ENCODE measurements at places on chromosomes 5 and 9.

- no peak for DNase-seq
These were observed 66.7 kb downstream of the C7 start for GRCh38 chr5:40976041-40976440.

DNA sequence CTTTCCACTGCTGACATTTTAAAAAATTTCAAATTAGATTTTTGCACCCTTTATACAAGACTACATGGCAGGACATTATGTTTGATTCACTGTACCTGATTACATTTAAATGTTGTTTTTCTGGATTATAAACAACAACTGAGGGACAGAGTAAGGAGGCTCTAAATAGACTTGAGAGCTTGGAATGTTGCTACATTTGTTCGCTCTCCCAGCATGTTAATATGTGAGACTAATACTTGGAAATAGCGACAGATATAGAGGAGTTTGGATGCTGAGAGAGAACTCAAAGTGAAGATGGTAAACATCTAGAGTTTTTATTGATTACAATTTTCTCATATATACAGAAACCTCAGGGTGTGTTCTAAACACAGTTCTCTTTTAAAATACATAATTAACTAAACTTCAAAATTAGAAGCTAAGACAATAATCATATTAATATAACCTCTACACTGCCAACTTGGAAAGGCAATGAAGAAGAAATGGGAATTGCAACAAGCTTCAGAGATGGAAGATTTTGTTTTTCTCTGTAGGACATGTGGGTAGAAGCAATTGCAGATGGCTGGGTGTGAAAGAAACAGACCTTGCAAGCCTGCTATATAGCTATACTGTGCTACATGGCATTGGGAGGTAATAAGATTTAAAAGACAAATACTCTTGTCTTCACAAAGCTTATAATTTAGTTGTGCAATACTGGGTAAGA lies 1.4 kb upstream of the NDFIP1 start:
- DNase-seq, result no peak

DNA sequence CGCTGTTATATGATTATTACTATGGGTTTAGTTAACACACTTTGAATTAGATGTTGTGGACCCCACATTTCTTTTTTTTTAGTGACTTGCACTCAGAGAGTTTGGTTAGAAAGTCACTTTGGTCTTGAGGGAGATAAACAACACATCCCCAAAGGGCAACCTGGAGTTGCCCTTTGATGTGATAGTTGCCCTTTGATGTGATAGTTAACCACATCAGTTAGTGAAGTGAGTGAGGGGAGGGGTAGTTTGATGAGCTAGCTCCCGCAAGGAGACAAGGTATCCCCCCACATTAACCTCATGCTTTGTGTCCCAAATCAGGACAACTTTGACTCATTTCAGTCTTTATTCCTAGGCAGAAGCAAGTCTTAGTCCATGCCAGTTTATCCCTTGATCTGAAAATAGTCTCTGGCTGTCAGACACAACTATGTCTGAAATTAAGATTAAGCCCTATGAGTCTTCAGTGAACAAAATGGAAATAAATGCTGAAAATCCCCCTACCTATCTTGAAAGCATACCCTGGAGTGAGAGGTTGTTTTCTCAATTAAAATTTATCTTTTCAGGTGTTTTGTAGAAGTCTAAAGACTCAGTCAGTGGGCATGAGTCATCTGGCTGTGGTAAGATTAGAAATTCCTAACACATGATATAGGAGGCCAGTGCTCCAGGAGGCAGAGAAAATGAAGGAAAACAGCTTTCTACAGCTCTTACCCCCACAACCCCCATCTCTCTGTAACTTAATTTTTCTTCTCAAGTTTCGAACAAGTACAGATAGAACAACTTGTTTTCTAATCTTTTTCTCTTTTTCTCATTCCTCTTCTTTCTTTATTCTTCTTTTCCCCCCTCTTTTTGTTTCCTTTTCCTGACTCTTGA lies 208.9 kb upstream of the DMRTA1 start:
- peak; percentile 40 for DNase-seq

GRCh38 chr5:102049517-102049916 lies 246.6 kb downstream of the SLCO4C1 start:
- no peak for DNase-seq

- DNase-seq, result no peak
These were observed 17.3 kb downstream of the EXOC3 start for GRCh38 chr5:460273-460625.

All from CD4-positive, alpha-beta T cell treated with Interleukin-4 for 4 hours (primary cell).